ENCODE measurements at places on chromosomes 16 and 17. TPM values are rescaled to one million over a fixed set of nuclear protein-coding genes. Genes with fewer than 3 reads are reported as not detected.
A peak's percentile ranks its signal among the peaks of the same experiment; 100 is the strongest.

- peak; percentile 95 for DNase-seq
Observed at GRCh38 chr17:8186787-8187516, 3.0 kb downstream of the BORCS6 start.

Gene GGT6
- 0.03 TPM for polyA plus RNA-seq

- DNase-seq: no peak
Observed at GRCh38 chr17:36674278-36674650, 72.9 kb downstream of the MRM1 start.

DNA sequence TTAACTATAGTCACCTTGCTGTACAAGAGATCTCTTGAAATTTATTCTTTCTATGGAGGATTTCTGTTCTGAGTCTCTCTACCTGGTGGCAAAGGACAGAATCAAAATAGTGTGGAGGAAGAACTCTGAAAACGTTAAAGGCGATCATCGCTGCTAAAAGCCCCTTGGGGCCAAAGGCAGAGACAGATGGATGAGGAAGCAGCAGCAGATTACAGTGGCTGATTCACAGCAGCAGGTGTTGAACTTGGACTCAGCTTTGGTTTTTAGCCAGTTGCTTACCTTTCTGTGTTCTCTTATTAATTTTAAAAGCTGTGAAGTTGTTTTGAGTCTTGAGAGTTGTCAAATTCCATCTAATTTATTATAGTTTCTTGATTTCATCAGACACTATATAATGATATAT lies 956.1 kb upstream of the GOT2 start:
- no peak for DNase-seq

Gene METTL16
- 9.9 TPM for polyA plus RNA-seq

Gene ORC6
- 2.5 TPM for polyA plus RNA-seq

GRCh38 chr17:11682646-11683045 lies 84.4 kb downstream of the DNAH9 start:
- no peak for DNase-seq

Gene C16orf86
- 2.6 TPM for polyA plus RNA-seq

Gene TIMP2
- polyA plus RNA-seq: 44.1 TPM

Data from heart right ventricle (tissue), 16 donors.